Naive thymus-derived CD8-positive, alpha-beta T cell (primary cell): ENCODE measurements at places on chromosomes 2 and 18.

GRCh38 chr2:2045141-2045540 is 285.9 kb downstream of the MYT1L start:
- no peak for DNase-seq

- DNase-seq = no peak
These were observed 230.9 kb upstream of the RGPD4 start for GRCh38 chr2:107595749-107596148.

DNA sequence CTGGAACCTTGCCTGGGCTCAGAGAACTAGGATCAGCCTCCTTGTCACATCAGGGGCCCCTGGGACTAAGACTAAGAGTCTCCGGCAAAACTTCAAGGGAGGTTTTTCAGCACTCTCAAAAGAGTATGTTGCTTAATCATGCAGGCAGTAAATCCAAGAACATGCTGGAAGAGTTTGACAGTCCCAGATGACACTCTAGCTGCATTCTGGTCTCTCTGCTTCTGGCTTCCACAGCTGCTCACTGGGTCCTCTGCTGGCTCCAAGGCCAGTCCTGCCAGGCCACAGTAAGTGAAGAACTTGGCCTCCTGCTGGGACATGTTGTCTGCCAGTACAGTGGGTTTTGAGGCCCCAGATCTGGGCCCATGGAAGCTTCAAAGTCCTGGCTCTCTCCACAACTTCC is 45.2 kb upstream of the IL1RL1 start:
- DNase-seq = no peak

DNA sequence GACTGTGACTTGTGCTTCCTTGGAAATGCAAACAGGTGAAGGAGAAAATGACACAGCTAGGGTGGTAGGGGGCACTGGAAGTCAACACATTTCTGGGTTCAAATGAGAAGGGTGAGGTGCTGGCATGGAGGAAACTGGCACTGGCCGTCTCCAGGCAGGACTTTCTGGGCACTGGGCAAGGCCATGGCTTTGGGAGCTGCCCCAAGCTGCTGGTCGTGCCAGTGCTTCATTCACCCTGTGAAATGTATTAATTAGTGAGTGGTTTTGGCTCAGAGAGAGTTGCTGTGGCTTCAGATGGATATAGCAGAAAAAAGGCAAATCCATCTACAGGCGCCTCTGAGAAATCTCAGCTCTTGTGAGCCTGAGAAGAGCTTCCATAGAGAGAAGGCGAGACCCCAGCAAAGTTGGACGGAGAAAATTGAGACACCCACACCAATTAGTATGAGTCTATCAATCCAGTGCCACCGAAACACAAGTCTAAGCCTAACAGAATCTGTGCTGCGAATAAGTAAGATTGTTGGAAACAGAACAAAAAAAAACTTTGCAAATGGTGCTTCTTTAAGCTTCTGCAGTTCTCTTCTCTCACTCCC is 202.1 kb upstream of the TNP1 start:
- DNase-seq = no peak

DNA sequence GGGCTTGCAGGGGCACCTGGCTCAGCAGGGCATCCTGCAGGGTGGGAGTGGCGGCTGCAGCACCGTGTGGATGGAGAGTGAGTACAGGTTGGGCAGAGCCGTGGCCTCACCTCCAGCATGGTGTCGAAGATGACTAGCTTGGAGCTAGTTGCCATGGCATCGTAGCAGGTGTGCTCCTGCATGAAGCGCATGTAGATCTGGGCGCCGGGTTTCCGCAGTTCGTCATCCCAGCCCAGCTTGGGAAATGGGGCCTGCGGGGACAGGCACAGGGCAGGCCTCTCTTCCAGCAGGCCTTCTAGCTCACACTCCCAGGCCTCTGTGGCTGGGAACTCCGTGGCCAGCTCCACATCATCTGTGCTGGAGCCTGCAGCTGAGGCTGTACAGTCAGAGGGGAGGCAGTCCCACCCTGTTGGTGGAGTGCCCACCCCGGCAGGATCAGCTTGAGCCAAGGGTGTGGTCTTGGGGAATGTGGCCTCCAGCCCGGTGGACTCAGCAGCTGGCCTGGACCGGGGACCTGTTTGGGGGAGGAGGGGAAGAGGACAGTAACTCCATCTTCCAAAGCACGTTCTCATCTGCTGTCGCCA is 1.6 kb downstream of the PRKAG3 start:
- no peak for DNase-seq

DNA sequence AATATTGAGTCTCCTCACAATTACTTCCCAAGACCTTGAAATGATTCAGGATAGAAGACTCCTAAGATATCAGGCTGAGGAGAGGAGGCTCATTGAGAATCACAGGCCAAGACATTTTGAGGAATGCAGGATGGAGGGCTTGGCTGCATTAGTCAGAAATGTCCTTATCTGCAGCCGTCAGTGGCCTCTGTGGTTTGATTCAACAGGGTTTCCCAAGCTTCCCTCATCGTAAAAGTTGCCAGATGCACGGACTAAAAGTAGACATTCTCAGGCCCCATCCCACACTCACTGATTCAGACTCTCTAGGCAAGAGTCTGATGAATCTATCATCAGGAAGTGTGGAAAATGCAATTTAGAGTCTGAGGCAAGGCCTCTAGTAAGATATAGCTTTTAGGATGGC is 34.0 kb upstream of the TMEM178A start:
- DNase-seq = no peak

DNA sequence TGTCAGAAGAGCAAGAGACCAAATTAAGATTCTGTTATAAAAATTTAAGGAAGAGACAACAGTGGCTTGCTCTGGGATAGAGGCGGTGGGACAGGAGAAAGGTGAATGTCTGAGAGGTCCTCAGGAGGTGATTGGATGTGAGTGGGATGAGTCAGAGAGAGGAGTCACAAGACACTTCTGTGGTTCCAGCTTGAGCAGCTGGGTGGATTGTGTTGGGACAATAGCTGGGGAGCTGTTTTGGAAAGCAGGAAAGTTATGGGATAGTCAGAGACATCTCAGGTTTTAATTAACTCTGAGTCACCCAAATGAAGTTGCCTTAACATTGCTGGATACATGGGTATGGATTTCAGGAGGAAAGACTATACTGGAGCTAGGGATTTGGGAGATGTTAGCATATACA is 218.0 kb upstream of the TRIB2 start:
- no peak for DNase-seq

DNA sequence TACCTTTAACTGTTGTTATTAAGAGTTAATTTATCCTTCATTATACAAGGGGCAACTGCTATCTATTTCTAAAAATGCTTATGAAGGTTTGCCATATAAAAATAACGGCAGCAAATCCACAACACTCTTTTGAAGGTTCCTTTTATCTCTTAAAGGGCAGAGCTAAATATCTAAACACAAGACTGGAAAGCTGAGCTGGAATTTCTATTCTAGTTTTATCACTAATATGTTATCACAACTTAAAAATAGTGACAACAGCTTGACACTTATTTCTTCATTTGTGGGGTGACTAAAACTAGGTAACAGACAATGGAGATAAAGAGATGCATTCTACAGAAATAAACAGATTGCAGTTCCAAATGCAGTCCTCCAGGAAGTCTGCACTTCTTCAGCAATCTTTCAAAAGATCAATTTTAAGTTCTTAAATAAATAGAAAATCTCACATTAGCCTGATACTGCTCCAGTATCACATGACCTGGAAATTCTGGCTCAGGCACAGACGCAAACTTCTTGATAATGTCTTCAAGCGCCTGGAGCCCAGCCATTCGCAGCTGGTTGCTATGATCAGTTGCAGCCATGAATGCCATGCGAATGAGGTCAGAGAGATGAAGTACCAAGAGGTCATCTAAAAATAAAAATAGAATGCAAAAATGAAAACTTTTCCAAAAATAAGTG is 54.0 kb upstream of the STRN start:
- DNase-seq = no peak

GRCh38 chr2:73252238-73253027 is 18.3 kb downstream of the CCT7 start:
- DNase-seq = no peak

DNA sequence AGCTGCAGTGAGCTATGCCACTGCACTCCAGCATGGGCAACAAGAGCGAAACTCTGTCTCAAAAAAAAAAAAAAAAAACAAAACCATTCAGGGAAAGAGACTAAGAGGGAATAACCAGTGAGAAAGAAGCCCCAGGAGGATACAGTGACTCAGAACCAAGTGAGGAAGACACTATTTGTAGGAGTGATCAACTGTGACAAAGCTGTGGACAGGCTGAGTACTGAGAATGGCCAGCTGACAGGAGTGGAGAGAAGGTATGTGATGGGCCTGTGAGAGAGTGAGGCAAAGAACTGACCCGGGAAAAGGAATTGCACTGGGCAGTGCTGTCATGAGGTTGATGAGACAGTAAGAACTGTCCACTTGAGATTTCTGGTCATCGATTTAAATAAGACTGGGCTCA is 6.7 kb upstream of the LCT start:
- DNase-seq = no peak

- DNase-seq = no peak
These were observed 2010.4 kb upstream of the LRRTM1 start for GRCh38 chr2:82314836-82315472.

DNA sequence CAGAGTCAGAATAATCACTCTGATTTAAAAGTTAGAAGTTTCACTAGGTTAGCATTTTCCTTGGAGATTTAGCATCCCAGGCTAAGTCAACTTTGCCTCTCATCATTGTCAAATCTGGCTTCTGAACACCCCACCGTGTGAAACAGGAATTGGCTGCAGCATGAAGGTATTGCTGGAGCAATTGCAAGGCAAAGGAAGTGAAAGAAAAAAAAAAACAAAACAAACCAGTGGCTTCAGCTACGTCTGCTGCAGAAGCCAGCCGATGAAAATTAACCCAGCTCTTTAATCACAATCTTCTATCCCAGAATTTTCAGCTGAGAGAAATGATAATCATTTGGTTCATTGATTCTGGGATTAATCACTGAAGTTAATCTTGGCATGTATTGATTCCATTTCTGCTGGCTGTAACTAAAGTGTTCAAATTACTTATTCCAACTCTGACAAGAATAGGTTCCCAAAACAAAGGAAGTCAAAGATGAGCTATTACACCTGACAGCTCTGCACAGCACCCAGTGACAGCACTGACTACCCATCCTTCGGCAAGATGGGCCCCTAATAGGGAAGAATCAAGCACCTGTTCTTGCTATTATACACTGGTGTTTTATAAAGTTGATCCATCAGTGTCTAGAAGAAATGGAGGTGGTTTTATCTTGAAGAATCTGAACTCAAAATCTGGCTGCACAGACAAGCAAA is 42.7 kb upstream of the REG3G start:
- no peak for DNase-seq

DNA sequence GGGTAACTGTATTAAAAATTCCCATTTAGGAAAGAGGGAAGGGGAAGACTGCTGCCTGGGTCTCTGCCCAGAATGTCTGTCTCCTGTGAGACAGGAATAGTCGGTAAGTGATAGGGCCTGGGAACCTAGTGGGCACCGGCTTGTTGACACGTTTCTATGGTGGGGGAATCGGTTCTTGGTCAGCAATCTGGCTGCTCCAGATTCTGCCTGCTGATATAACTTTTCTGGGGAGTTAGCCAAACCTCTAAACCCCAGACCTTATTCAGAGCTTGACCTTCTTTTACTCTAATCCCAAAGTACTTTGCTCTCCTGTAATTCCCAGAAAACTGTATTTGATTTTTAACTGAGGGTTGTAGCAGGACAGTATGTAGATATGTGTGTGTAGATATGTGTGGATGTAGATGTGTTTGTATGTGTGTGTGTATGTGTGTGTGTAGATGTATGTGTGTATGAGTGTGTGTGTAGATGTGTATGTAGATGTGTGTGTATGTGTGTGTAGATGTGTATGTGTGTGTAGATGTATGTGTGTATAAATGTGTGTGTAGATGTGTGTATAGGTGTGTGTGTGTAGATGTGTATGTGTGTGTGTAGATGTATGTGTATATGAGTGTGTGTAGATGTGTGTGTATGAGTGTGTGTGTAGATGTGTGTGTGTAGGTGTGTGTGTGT is 61.8 kb upstream of the TXNDC2 start:
- no peak for DNase-seq

GRCh38 chr2:158905784-158906183 is 62.7 kb upstream of the TANC1 start:
- DNase-seq = no peak

DNA sequence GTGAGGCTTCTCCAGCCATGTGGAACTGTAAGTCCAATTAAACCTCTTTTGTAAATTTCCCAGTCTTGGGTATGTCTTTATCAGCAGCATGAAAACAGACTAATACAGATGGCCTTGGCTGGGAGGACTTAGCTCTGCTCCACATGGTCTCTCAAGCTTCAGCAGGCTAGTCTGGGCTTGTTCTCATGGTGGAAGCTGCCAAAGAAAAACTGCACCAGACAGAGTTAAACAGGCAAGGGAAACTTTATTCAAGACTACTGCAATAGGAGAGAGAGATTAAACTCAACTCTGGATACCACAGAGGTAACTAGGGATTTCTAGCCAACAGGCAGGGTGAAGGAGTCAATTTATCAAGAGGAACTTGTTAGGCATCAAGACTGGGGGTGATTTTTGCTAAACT is 142.1 kb downstream of the CABLES1 start:
- DNase-seq = no peak

DNA sequence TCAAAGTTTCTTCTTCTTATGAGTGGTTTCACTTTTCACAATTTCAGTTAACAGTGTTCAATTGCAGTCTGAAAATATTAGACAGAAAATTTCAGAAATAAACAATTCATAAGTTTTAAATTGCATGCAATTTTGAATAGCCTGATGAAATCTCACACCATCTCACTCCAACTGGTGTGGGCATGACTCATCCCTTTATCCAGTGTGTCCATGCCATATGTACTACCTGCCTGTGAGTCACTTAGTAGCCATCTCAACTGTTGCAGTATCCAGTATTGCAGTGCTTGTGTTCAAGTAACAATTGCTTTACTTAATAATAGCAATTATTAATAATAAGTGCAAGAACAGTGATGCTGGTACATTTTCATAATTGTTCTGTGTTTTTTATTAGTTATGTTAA is 1202.5 kb downstream of the DSC3 start:
- no peak for DNase-seq

- DNase-seq = no peak
These were observed 123.8 kb downstream of the NCKAP5 start for GRCh38 chr2:133444465-133444864.

DNA sequence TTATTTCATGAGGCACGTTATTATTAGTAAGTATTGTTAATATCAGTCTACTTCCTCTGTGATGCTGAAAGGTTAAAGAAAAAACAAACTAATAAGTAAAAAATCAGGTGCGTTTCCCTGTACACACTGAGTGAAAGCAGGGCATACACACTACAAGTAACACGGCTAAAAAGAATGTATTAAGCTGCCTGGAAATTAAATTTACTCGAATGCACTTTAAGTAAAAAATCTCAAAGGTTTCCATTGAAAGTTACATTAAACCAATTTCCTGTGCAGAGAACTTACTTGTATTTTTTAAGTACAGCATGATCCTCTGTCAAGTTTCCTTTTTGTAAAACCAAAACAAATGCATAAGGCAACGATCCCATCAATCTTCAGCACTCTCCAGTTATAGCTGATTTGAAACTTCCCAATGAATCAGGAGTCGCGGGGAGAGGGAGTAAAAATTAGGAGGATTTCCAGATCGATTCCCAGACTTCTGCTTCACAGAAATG is 633 bp downstream of the BCL2 start:
- no peak for DNase-seq

- no peak for DNase-seq
These were observed 35.3 kb downstream of the MROH2A start for GRCh38 chr2:233813236-233814055.
